ENCODE measurements at places on chromosomes 3 and 15.
A peak's percentile ranks its signal among the peaks of the same experiment; 100 is the strongest.

DNA sequence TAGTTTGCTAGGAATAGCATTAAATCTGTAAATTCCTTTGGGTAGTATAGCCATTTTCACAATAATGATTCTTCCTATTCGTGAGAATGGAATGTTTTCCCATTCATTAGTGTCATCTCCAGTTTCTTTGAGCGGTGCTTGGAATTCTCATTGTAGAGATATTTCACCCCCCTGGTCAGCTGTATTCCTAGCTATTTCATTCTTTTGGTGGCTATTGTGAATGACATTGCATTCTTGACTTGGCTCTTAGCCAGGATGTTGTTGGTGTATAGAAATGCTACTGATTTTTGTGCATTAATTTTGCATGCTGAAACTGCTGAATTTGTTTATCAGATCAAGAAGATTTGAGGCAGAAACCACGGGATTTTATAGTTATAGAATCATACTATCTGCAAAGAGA lies 690.5 kb upstream of the ALCAM start:
- peak; percentile 49 for DNase-seq

- no peak for DNase-seq
Observed at GRCh38 chr3:30615615-30616346, 9.4 kb downstream of the TGFBR2 start.

DNA sequence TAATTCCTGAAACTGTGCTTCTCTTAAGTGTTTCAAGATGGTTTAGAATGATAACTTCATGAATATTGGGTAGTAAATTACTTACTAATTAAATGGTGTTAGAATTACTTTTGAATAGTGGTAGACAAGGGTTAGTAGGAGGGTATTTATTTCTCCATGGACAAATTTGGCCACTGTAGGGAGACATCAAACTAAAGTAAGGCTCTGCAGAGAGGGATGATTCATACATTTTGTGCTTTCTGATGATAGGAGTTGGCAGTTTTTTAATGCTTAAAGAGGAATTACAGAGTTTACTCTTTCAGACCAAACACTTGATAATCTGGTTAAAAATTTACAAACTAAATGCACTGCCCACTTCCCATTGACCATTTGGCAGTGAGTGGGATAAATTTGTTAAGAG lies 127.6 kb downstream of the NAALADL2 start:
- DNase-seq = peak; percentile 35

DNA sequence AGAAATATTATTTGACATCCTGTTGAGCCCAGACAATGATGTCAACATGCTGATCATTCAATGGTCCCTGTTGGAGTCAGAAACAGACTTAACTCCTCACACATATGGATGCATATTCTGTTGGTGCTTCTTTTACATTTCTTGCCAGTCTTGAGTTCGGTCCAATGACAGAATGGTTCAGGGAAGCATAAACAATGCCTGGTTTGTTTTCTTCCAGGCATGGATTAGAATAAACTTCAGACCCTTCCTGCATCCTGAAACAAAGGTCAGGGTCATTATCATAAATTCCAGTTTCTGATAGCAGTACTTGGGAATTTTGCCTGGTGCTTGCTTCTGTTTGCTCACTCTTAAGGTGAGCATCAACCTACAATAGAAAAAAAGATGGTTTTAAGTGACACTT lies 33.3 kb downstream of the BTLA start:
- DNase-seq = no peak

GRCh38 chr15:37106490-37107001 lies 6.2 kb upstream of the MEIS2 start:
- DNase-seq = peak; percentile 56

GRCh38 chr15:36879568-36880222 lies 220.7 kb downstream of the MEIS2 start:
- DNase-seq = no peak

DNA sequence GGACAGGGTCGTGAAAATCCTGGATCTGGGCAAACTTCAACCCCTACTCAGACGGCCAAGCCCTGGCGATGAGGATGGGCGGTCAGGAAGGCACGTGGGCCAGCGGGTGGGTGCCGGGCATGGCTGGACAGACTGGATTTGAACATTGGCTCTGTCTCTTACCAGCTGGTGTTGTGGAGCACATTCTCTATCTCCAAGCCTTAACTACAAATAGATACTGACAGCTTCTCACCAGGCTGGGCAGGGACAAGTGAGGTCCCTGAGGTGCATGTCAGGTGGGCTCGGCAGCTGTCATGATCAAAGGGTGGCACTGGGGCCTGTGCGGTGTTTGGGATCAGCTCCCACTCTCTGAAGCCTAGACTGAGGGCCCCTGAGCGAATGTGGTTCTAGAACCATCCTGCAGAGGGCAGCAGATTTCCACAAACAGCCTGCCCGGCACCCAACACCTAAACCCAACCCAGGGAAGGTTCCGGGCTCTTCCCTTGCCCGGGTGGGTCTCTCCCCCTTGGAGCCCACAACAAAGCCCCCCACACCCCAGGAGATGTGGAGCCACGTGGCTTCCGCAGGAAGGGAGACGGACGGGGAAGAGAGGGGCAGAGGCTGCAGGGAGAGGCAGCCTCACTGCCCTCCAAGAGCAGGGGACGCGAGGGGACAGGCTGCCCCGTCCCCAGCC lies 58.4 kb downstream of the RGMA start:
- DNase-seq = peak; percentile 52

GRCh38 chr3:27507515-27508266 lies 23.5 kb upstream of the SLC4A7 start:
- no peak for DNase-seq

DNA sequence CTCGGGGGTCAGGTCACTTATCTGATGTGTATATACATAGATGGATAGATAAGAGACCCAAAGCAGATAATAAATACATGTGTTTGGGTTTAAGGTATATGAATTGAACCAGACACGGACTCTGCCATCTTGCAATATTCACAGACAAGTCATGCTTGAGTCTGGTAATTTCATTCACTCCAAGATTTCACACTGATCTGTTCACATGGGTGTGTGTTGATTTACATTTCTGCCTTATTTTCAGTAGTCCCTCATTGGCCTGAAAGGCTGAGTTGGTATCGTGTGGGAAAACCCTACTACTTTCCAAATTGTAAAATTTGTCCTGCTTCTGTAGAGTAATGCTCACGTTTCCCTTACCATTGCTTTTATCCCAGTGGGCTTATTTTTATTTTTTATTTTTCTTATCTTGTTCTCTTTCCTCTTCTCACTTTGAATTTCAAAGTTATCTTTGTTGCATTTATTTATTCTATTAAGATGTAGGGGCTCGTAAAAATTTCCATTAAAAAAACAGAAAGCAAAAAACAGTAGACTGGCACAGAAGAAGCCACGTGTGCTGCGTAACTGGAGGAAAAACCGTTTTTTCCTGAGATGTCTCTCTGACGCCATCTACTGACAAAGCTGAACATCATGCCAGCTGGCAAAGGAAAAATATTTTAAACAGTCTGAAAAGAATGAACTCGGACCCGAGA lies 10.8 kb upstream of the MFSD1 start:
- peak; percentile 76 for DNase-seq

DNA sequence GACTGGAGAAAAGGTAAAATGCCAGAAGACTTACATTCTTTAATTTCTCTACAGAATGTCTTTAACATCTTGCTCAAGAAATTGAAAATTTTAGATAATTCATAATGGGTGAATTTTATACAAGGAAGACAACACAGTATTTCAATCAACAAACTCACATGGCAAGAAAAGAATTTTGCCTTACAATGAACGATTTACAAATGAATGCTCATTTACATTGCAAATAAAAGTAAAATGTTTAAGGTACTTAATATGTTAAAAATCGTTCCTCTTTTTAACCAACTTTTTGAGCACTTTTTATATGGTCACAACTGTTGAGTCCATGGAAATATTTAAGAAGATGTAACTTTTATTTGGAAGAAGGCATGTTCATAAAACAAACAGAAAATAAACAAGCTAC lies 174.8 kb upstream of the UBE2E2 start:
- no peak for DNase-seq

GRCh38 chr3:19917167-19917566 lies 16.9 kb downstream of the EFHB start:
- DNase-seq = no peak

DNA sequence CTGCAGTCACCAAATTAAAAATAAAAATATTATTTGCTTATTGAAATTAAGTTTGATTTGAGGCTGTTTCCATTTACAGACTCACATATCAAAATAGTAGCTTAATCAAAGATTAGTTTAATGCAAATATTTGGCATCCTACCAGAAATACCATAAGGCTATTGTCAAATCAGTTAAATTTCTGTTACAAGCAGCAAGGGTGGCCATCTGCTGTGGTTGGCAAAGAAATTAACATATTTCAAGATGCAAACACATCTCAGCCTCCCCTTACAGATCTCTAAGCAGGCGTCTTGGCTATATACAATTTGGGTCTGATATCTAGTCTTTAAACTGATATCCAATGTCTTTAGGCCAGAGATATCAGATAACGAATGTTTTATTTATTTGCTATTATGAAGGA lies 83.2 kb upstream of the NEDD4 start:
- DNase-seq = no peak
